ENCODE measurements at places on chromosomes 1 and 21.

- no peak for DNase-seq
Measured at GRCh38 chr1:222347627-222348026, 200.3 kb downstream of the HHIPL2 start.

DNA sequence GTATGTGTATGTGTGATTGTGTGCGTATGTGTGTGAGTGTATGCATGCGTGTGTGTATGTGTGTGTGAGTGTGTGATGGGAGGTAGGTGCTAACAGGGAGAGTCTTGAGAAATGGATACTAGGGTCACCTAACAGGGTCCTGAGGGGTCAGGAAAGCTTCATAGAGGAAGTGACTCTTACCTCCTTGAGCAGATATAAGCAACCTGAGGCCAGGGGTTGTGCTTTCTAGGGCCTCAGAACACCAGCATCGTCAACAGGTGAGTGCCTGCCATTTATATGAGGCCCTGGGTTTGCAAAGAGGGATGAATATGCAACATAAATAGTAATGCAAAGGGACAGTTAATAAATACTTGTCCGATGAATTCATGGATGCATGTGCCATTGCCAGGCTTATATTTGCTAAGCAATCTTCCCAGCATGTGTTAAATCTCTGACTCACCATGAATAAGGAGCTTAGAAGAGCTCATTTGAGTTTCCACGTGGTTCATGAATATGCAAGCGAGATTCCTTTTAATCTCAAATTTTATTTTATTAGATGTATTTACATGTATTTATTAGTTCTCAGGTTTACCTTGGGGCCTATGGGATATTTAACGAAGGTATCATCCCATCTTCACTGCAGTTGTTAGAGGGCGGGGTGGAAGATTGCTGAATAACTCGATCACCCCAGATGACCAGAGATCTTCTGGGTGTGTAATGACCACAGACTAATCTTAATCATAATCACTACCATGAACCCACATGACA lies 438.3 kb downstream of the CAMTA1 start:
- peak; percentile 93 for DNase-seq

- DNase-seq, result no peak
Measured at GRCh38 chr1:38613996-38614395, 245.6 kb downstream of the RRAGC start.

- no peak for DNase-seq
Measured at GRCh38 chr1:41365320-41365633, 4.0 kb downstream of the FOXO6 start.

GRCh38 chr1:37767488-37767887 lies 2.6 kb upstream of the EPHA10 start:
- DNase-seq, result no peak

DNA sequence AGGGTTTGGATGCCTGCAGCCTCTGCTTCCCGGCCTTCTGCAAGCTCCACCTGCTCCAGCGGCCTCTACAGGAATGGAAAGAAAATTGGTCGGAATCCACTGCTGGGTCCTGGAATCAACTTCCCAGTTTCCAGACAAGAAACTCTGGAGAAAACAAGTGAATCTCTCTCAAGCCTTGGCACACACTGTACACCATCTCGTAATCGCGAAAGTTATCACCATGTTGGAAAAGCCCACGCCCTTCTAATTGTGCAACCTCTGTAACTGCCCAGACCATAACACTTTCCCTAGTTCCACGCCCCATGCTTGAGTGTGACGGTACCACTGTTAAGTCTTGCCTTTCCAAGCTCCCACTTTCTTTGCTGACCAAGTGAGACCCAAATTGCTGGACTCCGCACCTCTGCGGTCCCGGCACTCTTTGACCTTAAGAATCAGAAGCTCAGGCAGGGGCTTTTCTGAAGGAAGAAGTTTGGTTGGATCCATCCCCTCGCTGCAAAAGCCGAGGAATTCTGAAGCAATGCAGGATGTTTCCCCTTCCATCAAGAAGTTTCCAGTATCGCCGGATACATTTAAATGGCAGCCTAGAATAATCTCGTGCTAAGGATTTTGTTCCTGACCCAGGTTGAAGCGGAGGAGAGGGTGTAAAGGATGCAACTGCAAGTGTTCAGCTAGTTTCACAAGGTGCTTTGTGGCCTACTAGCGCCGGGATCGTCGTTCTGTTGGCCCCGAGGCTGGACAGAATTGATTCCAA lies 6.2 kb downstream of the NR5A2 start:
- DNase-seq, result no peak

DNA sequence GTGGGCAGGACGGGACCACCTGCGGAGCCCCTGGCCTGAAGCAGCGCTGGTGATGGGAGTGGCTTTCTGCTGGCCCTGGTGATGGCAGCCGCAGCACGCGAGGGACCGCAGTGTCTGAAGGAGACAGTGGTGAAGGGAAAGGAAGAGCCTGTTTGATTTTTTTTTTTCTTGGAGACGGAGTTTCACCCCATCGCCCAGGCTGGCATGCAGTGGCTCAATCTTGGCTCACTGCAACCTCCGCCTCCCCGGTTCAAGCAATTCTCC lies 40.2 kb upstream of the TRAPPC10 start:
- DNase-seq, result no peak

DNA sequence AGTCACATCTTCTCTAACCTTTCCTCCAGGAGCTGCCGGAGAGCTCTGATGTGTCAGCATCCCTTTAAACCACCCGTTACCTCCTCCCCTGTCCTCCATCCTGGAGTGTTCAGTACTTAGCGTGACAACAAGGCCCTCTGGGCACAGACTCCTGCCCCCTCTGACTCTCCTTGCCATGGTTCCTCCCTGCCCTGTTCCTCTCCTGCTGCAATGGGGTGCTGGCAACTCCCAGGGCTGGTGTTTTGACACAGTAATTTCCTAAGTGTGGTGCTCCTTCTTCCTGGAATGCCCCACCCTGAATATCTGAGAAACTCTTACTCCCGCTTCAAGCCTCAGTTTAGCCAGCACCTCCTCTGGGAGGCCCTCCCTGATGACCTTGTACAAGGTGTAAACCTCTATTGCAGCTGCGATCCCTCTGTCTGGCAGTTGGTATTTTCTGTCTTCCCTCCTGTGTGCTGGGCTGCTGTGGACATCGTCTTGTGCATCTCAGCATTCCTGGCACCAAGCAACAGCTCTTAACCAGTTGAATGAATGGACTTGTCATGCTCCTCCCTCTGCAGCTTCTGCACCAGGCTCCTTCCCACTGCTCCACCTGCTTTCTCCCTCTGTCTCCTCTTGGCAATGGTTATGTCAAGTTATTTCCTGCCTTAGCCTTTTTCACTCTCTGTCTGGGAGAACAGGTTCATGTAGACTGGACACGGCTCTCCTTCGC lies 48.2 kb upstream of the ETV3 start:
- DNase-seq, result no peak

DNA sequence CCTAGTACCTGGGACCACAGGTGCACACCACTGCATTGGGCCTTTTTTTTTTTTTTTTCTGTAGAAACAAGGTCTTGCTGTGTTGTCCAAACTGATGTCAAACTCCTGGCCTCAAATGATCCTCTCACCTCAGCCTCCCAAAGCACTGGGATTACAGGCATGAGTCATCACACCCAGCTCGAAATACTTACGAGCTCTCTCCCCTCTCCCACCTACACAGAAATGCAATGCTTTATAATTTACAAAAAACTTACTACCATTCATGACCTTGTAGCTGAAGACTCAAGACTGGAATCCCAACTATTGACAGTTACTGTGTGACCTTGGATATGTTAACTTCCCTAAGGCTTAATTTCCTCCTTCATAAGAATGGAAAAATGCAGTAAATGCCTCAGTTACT lies 18.7 kb downstream of the FOXJ3 start:
- peak; percentile 11 for DNase-seq

DNA sequence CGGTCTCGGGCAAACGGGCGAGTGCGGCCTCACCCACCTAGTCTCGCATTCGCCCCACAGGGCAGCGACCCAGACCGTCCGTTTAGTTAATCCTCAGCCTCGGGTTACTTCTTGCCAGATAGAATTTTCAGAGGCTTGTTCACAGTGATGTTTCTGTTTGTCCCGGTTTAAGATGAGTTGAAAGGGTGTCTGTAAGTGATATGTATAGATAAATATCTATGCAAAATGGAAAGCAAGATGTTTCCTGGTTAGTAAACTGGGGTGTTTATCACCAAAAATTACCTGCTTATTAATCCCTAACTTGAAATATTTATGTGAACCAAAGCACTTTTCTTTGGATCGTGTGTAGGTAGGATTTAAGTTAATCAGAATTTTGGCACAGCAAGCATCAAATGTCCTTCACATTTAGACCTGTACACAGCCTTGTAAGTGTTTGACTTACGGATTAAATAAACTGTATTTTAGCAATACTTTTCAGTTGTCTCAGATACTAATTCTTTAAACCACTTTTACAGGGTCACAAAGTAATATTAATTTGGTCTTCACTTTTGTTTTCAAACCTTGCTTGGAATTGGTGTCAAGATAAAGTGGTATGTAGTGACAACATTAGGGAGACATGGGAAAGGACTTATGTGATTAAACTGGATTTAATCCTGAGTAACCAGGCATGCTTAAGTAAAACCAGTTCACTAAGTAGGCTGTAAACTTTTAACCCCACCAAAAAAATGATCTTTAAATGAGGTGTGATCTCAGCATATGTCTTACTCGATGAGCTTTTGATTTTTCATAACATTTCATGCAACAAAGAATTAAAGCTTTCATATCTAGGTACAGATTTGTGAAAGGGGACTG lies 914 bp downstream of the ZNF326 start:
- DNase-seq, result peak; percentile 32

- no peak for DNase-seq
Measured at GRCh38 chr1:245008761-245009160, 144.4 kb upstream of the HNRNPU start.

- no peak for DNase-seq
Measured at GRCh38 chr21:40723966-40724365, 123.0 kb downstream of the DSCAM start.

DNA sequence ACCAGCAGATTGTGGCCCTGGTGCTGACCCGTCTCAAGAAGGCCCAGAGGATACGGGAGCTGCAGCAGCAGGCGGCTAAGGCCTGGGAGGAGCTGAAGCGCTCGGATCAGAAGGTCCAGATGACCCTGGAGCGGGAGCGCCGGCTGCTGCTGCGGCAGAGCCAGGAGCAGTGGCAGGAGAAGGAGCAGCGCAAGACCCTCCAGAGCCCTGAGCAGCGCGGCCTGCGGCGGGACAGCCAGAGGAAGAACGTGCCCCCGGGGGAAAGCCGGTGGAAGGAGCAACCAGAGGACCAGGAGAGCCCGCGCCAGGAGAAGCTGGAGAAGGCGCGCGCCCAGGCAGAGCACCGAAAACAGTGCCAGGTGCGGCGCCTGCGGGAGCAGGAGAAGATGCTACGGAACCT lies 1.0 kb downstream of the CCDC185 start:
- no peak for DNase-seq

DNA sequence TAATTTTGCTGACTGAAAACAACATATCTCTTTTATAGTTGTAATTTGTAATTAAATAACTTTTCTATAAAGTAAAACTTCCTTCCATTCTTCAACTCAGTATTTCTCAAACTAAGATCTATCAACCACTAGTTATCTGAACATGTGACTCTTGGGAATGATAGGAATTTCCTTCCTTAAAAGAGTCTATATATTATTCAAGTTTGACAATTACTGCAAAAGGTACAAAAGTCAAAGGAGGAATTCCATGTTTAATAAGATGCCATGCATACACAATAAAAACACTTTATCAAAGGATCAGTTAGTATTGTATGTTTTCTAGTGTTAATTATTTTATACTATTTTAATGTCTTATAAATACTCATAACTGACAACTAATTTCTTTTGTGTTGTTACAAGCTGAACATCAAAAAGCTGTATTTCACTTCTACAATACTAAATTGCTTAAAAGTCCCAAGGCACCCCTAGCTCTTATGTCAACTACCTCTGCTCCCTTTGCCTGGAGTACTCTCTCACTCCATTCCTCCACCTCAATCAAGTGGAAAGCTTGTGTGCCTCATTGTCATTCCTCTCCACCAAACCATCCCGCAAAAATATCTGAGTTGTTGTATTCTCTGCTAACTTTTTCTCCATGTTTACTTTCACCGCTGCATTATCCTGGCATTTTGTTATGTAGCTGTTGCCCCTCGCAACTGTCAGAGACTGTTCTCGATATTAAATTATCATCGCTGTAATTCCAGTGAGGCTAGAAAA lies 67.9 kb downstream of the SLC44A5 start:
- DNase-seq, result no peak

DNA sequence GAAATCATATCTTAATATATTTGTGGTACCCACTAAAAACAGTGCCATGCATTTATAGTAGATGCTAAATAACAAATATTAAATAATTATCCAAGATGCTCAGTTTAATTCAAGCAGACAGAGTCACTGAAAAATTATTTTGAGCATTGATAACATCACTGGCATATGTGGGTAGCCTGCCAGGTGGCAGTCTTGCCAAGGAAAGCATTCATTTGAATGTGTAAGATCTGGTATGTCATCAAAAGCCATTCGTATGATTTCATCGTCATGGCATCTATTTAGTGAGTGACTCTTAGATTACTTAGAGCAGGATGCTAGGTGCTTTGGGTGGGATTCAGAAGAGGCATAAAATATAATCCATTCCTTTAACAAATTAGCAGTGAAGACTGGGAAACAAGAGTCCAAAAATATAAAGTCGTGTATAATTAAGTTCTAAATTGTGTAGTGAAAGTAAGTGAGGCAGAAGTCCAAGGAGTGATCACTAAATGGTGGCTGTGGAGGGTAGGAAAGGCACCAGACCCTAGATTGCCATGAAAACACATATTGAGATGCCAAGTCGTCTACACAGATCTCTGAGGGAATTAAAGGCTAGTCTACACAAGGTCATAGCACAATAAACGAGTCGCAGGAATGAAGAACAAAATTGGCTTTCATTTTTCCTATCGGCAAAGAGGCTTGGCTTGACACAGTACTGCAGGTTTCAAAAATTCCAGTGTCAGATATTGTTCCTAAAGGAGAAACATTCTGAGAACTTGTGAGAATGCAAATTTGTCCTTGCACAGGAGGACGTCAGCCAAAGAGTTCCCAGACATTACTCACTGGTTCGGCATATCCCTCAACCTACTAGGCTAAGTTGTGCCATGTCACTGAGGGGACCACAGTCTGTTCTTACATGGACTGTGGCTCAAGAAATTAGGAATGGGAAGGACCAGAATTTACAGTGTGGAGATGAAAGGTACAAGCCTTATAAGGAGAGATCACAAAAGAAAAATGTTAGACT lies 130.8 kb downstream of the LYPLAL1 start:
- peak; percentile 83 for DNase-seq

- no peak for DNase-seq
Measured at GRCh38 chr21:17929510-17929909, 110.4 kb upstream of the C21orf91 start.

Measured in EH (cell line).